ENCODE measurements at places on chromosomes 13 and 19.

- no peak for DNase-seq
Measured at GRCh38 chr19:2555422-2556220, 79.7 kb downstream of the GADD45B start.

GRCh38 chr13:74761801-74762757 lies 627.9 kb upstream of the KLF12 start:
- no peak for DNase-seq

DNA sequence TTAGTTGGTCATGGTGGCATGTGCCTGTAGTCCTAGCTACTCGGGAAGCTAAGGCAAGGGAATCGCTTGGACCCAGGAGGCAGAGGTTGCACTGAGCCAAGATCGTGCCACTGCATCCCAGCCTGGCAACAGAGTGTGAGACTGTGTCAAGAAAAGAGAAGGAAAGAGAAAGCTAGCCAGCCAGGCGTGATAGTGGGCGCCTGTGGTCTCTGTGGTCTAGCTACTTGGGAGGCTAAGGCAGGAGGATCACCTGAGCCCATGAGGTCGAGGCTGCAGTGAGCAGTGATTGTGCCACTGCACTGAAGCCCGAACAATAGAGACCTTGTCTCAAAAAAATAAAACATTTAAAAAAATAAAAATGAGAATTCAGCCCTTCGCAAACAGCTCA lies 33.3 kb downstream of the TIMM13 start:
- no peak for DNase-seq

DNA sequence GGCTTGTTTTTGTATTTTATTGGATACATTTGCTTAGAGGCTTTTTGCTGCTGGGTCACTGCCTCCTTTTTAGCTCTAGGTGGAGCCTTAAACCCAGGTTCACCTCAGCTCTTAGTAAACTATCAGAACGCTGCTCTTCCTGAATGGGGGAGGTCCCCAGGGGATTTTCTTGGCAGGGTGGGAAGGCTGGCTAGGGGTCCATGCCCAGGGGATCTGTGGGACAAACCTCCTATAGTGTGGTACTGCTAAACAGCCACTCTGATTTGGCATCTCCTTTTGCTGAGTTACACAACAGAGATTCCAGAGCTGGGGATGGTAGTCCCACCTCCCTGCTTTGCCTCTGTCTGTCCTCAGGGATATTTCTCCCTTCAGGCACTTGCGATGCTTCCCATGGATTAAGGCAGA lies 204.9 kb downstream of the ZIC5 start:
- DNase-seq = no peak

DNA sequence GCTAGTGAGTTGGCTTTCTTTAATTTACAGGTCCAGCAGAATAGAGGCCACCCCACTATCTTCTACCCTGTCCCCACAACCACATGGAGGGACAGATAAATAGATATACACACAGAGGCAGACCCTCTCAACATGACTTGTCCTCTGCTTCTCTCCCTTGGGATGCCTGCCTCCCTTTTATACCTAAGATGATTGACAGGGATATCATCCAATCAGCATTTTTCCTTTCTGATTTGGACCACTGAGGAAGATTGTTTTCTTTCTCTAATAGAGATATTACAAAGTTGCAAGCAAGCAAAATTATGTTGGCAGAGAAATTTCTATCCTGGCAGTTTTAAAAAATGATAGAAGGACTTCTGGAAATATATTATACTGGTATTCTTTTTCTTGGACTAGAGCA lies 35.8 kb downstream of the STOML3 start:
- no peak for DNase-seq

GRCh38 chr13:48478391-48478790 lies 54.5 kb downstream of the RCBTB2 start:
- DNase-seq = no peak

DNA sequence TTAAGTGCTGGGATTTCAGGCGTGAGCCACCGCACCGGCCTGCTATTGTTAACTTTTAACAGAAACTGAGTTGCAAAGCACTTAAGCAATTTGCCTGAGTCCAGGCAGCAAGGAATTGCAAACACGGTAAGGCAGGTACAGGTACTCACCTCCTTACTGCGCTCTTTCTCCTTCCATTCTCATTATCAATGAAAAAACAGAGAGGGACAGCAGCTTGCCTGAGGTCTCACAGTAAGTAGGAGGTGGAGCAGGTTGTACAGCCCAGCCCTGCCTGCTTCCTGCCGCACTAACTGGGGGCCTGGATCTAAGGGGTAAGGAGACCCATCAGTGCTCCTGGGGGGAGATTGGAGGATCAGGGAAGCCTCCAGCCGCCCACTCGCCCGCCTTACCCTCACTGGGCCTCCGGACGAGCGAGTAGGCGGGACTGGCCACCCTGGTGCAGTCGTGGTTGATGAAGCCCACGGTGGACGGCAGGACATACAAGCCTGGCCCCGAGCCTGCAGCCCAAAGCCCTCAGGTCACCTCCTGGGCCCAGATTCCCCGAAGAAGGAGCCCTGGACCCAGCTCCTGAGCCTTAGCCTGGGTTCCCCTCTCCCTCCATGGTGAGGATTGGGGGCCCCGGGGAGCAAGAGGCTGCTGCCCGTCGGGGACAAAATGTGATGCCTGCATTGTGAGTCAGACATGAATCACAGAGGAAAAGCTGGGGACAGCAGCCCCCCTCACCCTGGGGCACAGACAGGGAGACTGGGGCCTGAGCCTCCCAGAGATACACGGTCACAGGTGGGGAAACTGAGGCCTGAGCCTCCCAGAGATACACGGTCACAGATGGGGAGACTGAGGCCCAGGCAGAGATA lies 11.4 kb upstream of the SHC2 start:
- no peak for DNase-seq

DNA sequence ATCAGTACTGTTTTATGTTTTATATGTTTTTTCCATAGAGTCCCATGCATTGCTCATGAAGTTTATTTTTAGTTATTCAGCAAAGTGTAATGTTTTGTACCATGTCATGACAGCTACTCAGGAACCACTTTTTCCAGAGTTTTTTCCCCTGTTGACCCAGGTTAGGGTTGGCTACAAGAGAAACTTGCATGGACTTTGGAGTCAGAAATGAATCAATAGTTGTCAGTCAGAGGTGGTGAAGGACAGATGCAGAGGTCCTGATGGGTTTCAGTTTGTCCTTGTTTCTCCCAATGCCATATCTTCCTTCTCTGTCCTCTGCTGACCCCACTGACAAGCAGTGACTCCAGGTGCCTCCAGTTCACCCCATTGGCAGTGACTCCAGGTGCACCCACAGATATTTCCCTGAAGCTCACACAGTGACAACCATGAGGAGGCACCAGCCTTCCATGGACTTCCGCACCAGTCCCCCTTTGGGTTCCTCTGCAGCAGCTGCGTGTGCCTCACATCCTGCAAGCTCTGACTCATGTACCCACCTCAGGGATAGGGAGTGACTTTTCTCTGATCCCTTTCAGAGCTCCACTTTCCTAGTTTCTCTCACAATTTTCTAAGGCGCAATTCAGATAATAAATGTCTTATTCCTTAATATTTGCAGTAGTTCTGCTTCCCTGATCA lies 92.1 kb downstream of the AKAP11 start:
- DNase-seq = no peak

DNA sequence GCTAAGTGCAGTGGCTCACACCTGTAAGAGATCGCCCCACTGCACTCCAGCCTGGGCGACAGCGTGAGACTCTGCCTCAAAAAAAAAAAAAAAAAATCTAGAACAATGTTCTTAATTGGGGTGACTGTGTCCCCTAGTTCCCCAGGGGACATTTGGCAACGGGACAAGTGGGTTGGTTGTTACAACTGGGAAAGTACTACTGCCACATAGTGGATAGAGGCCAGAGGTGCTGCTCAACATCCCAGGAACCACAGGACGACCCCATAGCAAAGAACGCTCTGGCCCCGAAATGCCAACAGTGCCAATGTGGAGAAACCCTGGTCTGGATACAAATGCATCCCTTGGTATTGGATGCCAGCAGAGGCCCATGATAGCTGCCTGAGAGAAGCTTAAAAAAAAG lies 11.8 kb downstream of the NLRP12 start:
- DNase-seq = no peak

DNA sequence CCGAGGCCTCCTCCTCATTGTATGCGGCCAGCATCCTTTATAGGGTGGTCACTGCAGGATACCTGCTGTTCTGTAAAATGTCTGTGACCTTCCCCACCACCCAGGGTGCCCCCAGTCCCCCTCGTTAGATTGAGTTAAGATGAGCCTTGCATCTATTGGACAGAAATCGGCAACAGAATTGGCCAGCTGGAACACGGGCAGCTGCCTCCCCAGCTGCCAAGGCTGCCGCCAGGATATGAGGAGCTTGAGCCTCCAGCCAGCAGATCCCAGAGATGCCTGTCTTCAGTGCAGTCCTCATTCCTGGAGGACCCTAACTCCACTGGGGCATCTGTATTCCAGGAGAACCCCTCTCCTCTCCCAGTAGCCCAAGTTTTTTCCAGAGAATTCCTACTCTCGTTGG lies 463.0 kb downstream of the TSHZ3 start:
- DNase-seq = no peak

- no peak for DNase-seq
Measured at GRCh38 chr19:17671906-17672305, 16.2 kb downstream of the UNC13A start.

DNA sequence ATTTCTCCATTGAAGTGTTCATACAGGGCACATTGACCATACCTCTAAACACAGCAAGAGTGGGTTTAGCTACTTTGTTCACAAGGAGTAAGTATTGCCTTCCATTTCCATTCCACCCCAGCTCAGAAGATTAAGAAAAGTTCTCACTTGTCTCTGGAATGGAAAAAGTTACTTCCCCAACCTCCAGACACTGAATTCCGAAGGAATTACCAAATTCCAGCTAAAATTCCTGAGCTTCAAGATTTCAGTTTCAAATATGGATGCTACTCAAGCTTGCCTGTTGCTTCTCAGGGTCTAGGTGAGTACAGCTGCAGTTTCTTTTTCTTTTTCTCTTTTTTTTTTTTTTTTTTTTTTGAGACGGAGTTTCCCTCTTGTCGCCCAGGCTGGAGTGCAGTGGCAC lies 33.6 kb downstream of the TEX26 start:
- DNase-seq = no peak
